Activated CD8-positive, alpha-beta T cell treated with anti-CD3 and anti-CD28 coated beads, Interleukin-2, amount 10 ng/mL, durations not matched to agents 7 days and 5 days (primary cell): ENCODE measurements at places on chromosomes 2 and 18. TPM values are rescaled to one million over a fixed set of nuclear protein-coding genes. Genes with fewer than 3 reads are reported as not detected.

GRCh38 chr18:67425672-67426071 is 90.8 kb downstream of the DSEL start:
- H3K4me3 ChIP-seq = no peak overlapping the region
- H3K4me1 ChIP-seq = no peaks in the 10 kb centered on the region
- H3K27ac ChIP-seq = no peak overlapping the region
- no peak for DNase-seq
- no peaks in the 10 kb centered on the region for H3K27me3 ChIP-seq
- H3K36me3 ChIP-seq = no peaks in the 10 kb centered on the region

DNA sequence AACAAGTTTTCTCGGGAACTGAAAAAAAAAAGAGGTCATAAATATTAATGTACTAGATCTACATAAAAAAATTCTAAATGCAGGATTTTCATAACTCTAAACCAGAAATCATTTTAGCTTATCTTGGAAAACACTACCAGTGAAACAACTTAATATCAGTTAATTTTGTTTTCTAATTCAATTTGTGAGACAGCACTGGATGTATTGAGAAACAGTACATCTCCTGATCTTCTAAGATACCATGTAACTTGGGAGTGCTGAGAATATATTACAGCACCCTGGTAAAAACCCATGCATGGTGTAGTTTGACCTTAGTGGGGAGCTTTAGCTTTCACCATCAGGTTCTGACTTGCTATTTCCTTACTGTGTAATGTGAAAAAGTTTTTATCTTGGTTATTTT is 129.6 kb downstream of the NRXN1 start:
- no peak for DNase-seq
- no peak overlapping the region for H3K4me3 ChIP-seq
- no peaks in the 10 kb centered on the region for H3K4me1 ChIP-seq
- H3K36me3 ChIP-seq = no peaks in the 10 kb centered on the region

DNA sequence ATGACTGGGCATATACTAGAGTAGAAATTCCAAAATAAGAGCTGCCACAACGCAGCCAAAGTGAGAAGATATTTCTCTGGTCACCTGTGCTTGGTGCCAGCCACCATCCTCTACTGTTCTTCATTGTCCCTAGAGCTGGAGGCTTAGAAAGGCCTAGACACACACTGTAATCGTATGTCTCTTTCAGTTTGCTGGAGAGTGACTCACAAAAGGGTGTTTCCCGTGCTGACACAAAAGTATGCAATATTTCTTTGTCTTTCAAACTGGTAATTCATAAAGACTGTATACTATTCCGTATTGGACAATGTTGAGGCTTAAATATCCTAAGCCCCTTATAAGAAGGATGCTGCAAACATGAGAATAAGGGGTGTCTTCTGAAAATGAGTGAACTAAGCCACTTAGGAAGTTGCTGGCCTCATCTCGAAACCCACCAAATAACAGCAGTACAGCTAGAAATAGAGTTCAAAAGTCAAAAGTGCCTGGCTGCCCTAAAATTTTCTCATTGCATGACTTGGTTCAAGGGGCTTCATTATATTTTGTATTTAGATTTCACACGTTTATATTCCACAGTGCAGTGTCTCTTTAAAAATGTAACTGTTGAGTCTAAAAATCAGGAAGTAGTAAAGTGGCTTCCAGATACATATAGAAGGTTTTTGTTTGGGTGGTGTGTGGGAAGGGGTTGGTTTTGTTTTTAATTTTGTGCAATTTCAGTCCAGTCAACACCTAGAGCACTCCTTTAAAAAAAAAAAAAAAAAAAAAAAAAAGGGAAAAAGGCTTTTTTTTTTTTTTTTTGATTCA is 601.1 kb downstream of the ARHGAP15 start:
- no peaks in the 10 kb centered on the region for H3K27me3 ChIP-seq
- peaks cover 35% of the 10 kb centered on the region for H3K36me3 ChIP-seq
- peak overlapping the region; percentile 18 for H3K4me3 ChIP-seq
- H3K4me1 ChIP-seq = peaks cover 20% of the 10 kb centered on the region
- peak; percentile 21 for DNase-seq

STEAP3 gene
- total RNA-seq = 0.13 TPM

FAM117B gene
- total RNA-seq = 17.1 TPM

- no peaks in the 10 kb centered on the region for H3K36me3 ChIP-seq
- H3K27ac ChIP-seq = no peak overlapping the region
- H3K4me1 ChIP-seq = peaks cover 11% of the 10 kb centered on the region
- H3K27me3 ChIP-seq = peaks cover 8% of the 10 kb centered on the region
Measured at GRCh38 chr2:174967691-174968260, 37.4 kb downstream of the CHN1 start.

RAB6C gene
- not detected for total RNA-seq

GRCh38 chr2:149018981-149019380 is 19.5 kb upstream of the LYPD6B start:
- H3K27me3 ChIP-seq = no peaks in the 10 kb centered on the region
- DNase-seq = no peak
- no peak overlapping the region for H3K4me3 ChIP-seq
- H3K36me3 ChIP-seq = no peaks in the 10 kb centered on the region
- H3K4me1 ChIP-seq = no peaks in the 10 kb centered on the region

DNA sequence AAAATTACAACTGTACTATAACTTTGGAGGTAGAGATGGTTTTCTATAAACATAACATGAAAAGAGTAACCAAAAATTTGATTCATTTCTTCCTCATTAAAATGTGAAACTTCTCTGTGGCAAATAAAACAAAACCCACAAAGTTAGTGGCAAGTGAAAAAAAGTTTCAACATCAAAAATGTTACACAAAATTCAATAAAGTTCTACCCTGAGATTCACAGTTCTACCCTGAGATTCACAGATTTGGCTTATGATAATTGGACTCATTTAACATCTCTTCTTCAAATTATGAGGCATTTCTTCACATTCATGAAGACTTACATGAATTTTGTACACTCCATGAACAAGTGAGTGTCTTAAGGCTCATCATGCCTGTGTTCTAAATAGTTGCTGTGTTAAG is 51.0 kb downstream of the AAK1 start:
- H3K27ac ChIP-seq = no peak overlapping the region
- no peak overlapping the region for H3K4me3 ChIP-seq
- no peak for DNase-seq
- peaks cover 75% of the 10 kb centered on the region for H3K4me1 ChIP-seq
- no peaks in the 10 kb centered on the region for H3K27me3 ChIP-seq

- DNase-seq = no peak
- no peak overlapping the region for H3K27ac ChIP-seq
- H3K27me3 ChIP-seq = no peaks in the 10 kb centered on the region
- H3K4me1 ChIP-seq = no peaks in the 10 kb centered on the region
- H3K4me3 ChIP-seq = no peak overlapping the region
Measured at GRCh38 chr2:82013641-82014040, 1709.1 kb upstream of the LRRTM1 start.

DNA sequence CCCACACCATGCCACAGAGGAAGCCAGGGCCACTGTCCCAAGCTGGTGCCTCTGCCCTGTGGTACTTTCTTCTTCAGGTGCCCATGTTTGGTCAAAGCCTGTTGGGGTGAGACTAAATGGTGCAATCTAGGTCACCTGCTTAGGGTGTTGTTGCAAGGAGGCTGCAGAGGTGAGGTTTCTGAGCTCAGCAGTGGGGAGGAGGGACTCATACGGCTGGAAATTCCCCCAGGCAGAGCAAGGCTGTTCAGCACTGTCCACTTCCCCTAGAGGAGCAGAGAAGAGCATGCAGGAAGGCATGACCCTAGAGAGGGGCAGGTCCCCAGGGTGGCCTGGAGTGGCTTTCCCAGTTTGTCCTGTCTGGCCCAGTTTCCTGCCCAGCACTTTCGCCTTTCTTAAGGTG is 211.0 kb downstream of the HAUS1 start:
- H3K27me3 ChIP-seq = peaks cover 4% of the 10 kb centered on the region
- no peak overlapping the region for H3K4me3 ChIP-seq
- H3K36me3 ChIP-seq = no peaks in the 10 kb centered on the region

GRCh38 chr2:102455061-102455670 is 17.9 kb upstream of the SLC9A4 start:
- no peak for DNase-seq
- H3K4me3 ChIP-seq = no peak overlapping the region
- H3K27me3 ChIP-seq = peaks cover 7% of the 10 kb centered on the region
- H3K27ac ChIP-seq = no peak overlapping the region

DNA sequence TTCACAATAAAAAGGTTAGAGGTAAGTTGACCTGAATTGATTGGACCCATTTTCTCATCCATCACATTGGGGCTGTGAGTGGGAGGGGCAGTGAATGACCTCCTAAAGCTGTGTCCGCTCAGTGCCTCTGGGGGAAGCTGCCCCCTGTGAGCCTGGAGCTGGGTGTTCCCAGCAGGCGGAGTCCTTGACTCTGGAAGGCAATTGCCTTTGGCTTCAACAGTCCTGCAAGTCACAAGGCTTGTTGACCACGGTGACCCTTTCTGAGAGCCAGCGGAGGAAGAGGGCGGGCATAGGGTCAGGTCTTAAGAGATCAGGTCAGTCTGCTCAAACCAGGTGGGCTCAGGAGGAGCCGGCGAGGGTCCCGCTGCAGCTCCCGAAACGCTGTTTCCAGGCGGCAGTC is 1.1 kb upstream of the CIDEA start:
- H3K36me3 ChIP-seq = no peaks in the 10 kb centered on the region
- no peak overlapping the region for H3K4me3 ChIP-seq
- no peak overlapping the region for H3K27ac ChIP-seq
- peaks cover 53% of the 10 kb centered on the region for H3K27me3 ChIP-seq

DAW1 gene
- not detected for total RNA-seq

DNA sequence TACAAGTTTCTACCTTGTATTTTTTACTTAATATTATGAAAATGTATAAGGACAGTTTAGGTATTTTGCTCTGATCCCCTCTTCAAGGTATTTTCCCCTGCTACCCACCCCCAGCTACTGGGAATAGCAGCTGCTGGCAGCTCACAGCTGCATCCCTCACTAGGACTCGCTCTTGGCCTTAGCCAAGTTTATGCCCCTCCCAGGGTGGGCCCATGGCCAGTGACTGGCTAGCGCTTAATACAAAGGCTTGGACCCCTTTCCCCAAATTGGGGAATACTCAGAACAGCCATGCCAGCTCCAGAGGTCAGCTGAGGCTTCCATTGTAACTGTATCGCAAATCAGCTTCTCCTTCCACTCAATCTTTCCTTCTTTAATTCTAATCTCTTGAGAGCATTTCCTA is 131.3 kb downstream of the GFPT1 start:
- peaks cover 33% of the 10 kb centered on the region for H3K27me3 ChIP-seq
- H3K27ac ChIP-seq = no peak overlapping the region
- H3K4me1 ChIP-seq = no peaks in the 10 kb centered on the region
- H3K4me3 ChIP-seq = no peak overlapping the region
- H3K36me3 ChIP-seq = no peaks in the 10 kb centered on the region
- DNase-seq = no peak

GRCh38 chr18:22829781-22830180 is 103.3 kb upstream of the RBBP8 start:
- H3K4me3 ChIP-seq = no peak overlapping the region
- DNase-seq = no peak
- no peaks in the 10 kb centered on the region for H3K4me1 ChIP-seq
- peaks cover 23% of the 10 kb centered on the region for H3K27me3 ChIP-seq
- no peaks in the 10 kb centered on the region for H3K36me3 ChIP-seq

- H3K36me3 ChIP-seq = no peaks in the 10 kb centered on the region
- peaks cover 8% of the 10 kb centered on the region for H3K27me3 ChIP-seq
- no peaks in the 10 kb centered on the region for H3K4me1 ChIP-seq
- H3K27ac ChIP-seq = no peak overlapping the region
Measured at GRCh38 chr2:172864182-172864581, 128.5 kb downstream of the RAPGEF4 start.

DNA sequence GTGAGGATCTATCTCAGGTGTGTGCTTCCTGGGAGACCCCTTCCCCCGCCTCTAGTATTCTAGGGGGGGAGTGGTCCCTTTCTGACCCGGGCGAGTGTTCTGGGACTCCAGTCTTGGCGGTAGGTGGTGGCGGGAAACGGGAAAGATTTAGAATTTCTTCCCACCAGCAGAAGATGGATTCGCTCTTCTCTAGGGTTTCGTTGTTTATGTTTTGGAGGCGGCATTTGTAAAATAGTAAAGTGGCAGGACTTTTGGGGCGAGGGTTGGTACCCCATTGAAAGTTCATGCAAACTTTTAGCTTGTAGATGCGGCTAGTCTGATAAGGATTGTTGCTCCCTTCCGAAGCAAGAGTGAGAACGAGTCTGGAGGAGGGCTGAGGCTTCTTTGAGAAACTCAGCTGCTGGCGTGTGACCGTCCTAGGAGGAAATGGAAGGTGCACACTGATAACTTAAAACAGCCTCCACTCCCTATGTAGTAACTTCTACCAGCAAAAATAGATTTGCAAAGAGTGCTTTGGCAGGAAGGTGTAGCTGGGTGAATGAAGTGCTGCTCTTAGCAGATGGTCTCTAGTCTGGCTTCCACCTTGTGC is 412 bp downstream of the GPD2 start:
- DNase-seq = peak; percentile 44
- peaks cover 30% of the 10 kb centered on the region for H3K4me1 ChIP-seq
- no peaks in the 10 kb centered on the region for H3K27me3 ChIP-seq
- peak overlapping the region; percentile 88 for H3K27ac ChIP-seq
- peaks cover 17% of the 10 kb centered on the region for H3K36me3 ChIP-seq

GRCh38 chr2:50535256-50535655 is 496.7 kb downstream of the NRXN1 start:
- DNase-seq = no peak
- no peaks in the 10 kb centered on the region for H3K27me3 ChIP-seq
- no peaks in the 10 kb centered on the region for H3K36me3 ChIP-seq
- no peak overlapping the region for H3K27ac ChIP-seq
- H3K4me1 ChIP-seq = no peaks in the 10 kb centered on the region
- H3K4me3 ChIP-seq = no peak overlapping the region

UGT1A6 gene
- not detected for total RNA-seq

DNA sequence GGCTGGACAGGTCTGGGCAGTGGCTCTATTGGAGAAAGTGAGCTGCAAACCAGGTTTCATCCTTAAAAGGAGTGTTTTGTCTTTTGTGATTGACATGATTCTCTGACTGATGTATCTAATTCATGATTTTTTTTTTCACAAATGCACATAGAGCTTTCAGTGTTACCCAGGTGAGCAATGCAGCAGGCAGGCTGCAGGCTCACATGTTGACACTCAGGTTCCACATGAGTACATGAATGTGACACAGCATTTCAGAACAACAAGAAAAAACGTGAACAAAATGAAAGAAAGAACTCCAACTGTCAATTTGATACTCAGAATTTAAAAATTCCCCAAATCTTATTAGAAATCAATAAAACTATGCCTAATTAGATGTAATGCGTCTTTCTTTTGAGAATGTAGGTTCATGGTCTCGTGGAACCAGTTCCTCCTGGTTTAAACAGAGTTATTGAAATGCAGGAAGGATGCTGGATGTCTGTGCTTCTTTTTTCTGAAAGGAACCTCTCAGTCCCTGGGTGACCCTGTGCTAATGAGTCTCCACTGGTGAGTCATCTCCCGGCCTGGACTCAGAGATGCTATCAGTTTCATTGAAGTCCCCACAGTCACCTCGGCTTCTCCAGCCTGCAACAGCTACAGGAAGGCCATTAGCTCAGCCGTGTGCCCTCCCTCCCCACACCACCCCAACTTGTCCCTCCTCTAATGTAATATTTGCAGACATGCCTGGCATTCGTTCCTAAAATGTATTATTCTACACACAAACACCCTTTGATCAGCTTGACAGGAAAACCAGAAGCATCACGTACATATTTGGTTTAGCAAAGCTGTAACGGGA is 430.4 kb downstream of the LPIN1 start:
- H3K4me3 ChIP-seq = peak overlapping the region; percentile 44
- H3K4me1 ChIP-seq = peaks cover 43% of the 10 kb centered on the region
- peak overlapping the region; percentile 89 for H3K27ac ChIP-seq
- peaks cover 9% of the 10 kb centered on the region for H3K36me3 ChIP-seq
